ENCODE measurements at places on chromosomes 3 and 15.
A peak's percentile ranks its signal among the peaks of the same experiment; 100 is the strongest.

GRCh38 chr15:93088200-93088980, 621 bp downstream of the RGMA start:
- DNase-seq, result no peak

GRCh38 chr3:149494022-149494758, 19.7 kb downstream of the TM4SF4 start:
- DNase-seq, result peak; percentile 73

GRCh38 chr3:117910820-117911521, 1123.7 kb downstream of the IGSF11 start:
- DNase-seq, result no peak

GRCh38 chr3:99681512-99681911, 43.1 kb downstream of the COL8A1 start:
- no peak for DNase-seq

GRCh38 chr15:25741256-25741580, 121.9 kb downstream of the ATP10A start:
- no peak for DNase-seq

Data from left cardiac atrium (tissue), 4 donors.